GDM1 (cell line): ENCODE measurements at places on chromosomes 6 and 20.
A peak's percentile ranks its signal among the peaks of the same experiment; 100 is the strongest.

- DNase-seq, result no peak
These were observed 14.0 kb downstream of the TAF4 start for GRCh38 chr20:62051546-62052255.

- DNase-seq, result no peak
These were observed 51.7 kb downstream of the VSTM2L start for GRCh38 chr20:37954626-37955025.

DNA sequence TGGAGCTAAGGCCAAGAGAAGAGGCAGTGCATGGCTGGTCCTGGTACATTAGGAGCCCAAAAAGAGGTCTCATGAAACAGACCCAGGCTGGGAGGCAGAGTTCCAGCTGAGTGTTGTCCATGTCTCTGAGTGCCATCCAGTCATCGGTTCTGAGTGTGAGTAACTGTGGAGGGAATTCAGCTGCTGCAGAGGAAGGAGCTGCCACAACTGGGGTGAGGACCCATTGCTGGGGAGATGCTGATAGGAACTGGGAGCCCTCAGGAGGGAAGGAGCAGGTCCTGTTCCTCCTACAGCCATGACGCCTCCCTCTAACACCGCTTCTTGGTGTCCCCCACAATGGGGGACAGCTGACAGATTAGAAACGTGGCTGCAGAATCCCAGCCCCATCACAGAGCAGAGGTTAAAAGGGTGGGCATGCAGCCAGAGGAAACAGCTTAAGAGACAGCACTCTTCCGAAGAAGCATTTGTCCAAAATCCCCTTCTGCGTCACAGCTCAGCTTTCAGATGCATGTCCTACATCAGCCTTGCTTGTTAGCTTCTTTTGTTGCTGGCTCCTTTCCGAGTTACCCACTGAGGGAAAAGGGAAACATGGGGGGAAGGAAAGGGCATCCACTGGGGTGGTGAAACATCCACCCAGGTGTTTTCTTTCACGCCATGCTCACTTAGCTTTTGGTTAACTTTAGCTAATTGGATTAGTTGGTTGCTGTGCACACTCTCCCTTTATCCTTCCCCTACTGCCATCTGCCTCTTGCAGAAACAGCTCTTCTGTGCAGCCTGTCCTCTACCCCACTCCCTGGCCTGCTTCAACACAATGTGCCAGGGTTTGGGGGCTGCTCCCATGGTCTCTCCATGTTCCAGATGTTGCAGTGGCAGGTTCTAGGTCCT is 239.2 kb downstream of the SYNDIG1 start:
- DNase-seq, result no peak

- DNase-seq, result no peak
These were observed 563.1 kb downstream of the RFPL4B start for GRCh38 chr6:112910256-112910655.

GRCh38 chr20:25248786-25249172 is 894 bp downstream of the PYGB start:
- no peak for DNase-seq

DNA sequence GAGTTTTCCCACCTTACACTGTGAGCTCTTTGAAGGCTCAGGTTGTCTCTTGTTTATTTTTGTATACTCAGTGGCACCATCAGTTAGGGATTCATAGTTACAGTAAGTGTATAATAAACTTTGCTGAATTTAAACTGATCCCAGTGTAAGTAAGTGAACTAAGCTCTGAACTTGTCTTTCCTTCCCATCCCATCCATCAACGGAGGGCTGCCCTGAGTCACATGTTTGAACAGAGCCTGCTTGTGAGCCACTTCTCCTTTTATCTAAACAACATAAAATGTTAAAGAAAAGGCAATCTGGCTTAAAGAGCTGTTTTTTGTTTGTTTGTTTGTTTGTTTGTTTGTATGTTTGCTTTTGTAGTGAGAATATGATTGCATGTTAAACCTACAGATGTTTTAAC is 185.7 kb upstream of the MARCKS start:
- peak; percentile 36 for DNase-seq

DNA sequence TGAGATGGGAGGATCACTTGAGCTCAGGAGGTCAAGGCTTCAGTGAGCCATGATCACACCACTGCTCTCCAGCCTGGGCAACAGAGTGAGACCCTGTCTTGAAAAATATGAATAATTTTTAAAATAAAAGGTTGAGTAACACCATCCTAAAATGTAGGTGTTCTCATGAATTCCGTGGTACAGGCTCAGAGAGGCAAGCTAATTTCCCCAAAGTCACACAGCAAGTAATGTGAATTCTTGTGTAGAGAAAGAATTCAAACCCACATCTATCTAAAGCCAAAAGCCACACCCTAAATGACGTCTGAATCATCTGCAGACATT is 80.5 kb downstream of the ZNF217 start:
- no peak for DNase-seq

DNA sequence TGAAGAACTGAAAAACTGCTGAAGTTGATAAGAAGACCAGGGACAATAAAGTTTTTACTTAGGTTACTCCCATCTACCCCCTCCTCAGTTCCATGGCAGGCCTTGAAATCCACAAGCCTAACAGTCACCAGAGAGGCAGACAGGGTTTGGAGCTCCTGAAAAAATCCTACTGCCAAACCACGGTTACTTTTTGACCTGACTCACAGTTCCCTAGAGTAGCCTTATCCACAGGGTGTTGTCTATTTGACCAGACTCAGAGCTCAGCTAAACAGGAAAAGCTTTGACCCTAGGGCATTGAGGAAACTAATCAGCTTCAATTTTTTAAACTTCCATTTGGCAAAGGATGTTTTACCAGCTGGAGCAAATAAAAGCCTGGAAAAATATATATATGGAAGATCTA is 257.7 kb upstream of the NT5E start:
- DNase-seq, result no peak

- no peak for DNase-seq
These were observed 15.8 kb downstream of the SPTLC3 start for GRCh38 chr20:13024596-13024995.

- no peak for DNase-seq
These were observed 51.9 kb downstream of the APCDD1L start for GRCh38 chr20:58463256-58463655.

- no peak for DNase-seq
These were observed 149.1 kb upstream of the IMPG1 start for GRCh38 chr6:76221525-76221924.

- no peak for DNase-seq
These were observed at the start of the genes DUSP15 and TTLL9 for GRCh38 chr20:31869942-31870725. DUSP15 (minus strand) TSS chr20:31870527; CDS start chr20:31870337, 190 bp downstream. TTLL9 (plus strand) TSS chr20:31870634; CDS start chr20:31871127, 493 bp downstream.

GRCh38 chr6:162705736-162706135 is 21.8 kb downstream of the PRKN start:
- DNase-seq, result no peak

DNA sequence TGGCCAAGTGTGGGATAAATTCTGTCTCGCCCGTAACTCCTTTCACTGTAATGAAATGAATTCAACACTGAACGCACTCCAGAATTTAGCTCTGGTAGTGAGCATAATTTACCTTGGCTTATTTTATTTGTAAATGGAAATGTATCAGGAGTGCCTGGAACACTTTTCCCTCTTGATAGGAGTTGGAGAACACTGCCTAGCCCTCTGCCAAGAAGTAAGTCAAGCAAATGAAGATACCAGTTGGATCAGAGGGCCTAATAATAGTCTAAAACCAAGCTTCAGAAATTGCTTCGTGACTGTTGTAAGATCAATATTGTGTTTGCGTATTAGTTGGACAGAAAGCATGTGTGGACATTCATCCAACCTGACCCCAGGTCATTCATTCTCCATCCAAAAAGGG is 64.6 kb upstream of the TPD52L1 start:
- no peak for DNase-seq

DNA sequence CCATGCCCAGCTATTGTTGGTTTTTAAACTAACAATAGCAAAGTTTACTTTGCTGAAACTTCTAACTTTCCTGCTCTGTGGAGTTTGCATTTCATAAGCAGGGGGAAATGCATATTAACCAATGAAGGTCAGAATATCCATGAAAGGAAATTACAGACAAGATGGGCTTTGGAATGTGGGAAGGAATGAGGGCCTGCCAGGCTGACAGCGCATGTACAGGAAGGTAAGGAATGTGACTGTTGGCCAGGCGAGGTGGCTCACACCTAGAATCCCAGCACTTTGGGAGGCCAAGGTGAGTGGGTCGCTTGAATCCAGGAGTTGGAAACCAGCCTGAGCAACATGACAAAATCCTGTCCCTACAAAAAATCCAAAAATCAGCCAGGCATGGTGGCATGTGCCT is 49.6 kb downstream of the CDK5RAP1 start:
- DNase-seq, result no peak

GRCh38 chr6:127949251-127949650 is 48.4 kb upstream of the THEMIS start:
- no peak for DNase-seq

DNA sequence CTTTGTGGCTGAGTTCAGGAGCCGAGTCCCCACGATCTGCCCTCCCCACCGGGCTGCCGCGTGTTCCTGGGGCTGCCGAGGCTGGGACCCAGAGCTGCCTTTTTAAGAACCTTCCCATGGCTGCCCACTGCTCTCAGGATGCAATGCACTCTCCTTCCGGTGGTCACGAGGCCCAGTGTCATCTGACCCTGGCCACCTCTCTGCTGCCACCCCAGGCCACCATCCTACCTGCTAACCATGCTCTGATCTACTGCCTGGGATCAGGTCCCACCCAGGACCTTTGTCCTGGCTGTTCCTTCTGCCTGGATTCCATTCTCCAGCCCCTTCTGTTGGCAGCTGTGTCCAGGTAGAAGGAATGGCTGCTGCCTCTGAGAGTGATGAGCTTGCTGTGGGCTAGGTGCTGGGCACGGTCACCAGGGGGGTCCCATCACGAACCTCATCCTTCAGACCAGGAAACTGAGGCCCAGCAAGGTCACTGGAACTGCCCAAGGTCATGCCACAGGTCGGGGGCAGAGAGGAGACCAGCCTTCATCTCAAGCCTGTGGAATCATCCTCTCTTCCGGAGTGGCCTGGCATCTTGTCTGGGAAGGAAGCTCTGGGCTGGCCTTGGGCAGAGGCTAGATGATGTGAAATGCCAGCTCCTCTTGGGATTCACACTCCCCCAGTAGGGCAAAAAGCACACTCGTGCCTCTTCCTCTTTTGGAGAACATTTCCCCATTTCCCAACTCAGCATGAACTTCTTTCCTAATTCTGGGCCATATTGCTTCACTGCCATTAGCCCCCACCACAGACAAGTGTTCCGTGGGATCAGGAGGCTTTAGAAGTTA is 20.5 kb downstream of the PCK1 start:
- DNase-seq, result no peak

DNA sequence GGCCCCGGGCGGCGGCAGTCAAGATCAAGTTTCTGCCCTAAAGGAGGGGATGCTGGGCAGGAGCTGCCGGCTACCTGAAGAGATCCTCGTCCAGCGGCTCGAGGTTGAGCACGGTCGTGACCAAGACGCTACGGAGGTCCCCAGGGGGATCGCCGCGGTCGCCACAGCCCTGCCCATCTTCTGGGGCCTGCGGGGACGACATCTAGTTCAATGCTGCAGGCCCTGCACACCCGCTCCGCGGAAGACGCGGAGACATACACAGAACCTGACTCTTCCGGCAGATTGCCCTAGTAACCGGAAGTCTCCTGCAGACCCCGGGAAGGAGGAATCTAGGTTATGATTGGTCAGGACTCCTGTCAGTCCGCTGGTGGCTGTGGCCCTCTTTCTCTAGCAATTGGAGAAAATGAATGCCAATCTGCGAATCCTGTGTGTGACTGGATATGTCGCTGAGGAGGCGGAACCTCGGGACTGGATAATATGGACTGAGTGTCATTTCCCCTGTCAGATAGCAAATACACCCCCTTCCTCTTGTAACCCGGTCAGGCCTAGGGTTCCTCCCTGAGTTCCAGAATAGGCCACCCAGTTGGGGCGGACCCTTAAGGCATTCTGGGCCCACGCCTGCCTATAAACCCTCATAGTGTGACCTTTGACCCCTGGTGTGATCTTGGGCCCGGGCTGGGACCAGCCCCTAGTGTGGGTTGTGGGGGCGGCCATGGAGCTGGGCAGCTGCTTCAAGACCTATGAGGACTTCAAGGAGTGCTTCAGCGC is at the start of the genes ACOT8 and ZSWIM3:
Gene ACOT8, minus strand, starts transcription at position 279 of the 768 bp plus-strand sequence. Its CDS starts 77 bp downstream, at position 202.
Gene ZSWIM3, plus strand, starts transcription at position 501 of the 768 bp plus-strand sequence. Its CDS starts 212 bp downstream, at position 713.
- DNase-seq, result peak; percentile 98

- DNase-seq, result peak; percentile 27
These were observed 1.6 kb downstream of the SLC24A3 start for GRCh38 chr20:19213946-19214490.

DNA sequence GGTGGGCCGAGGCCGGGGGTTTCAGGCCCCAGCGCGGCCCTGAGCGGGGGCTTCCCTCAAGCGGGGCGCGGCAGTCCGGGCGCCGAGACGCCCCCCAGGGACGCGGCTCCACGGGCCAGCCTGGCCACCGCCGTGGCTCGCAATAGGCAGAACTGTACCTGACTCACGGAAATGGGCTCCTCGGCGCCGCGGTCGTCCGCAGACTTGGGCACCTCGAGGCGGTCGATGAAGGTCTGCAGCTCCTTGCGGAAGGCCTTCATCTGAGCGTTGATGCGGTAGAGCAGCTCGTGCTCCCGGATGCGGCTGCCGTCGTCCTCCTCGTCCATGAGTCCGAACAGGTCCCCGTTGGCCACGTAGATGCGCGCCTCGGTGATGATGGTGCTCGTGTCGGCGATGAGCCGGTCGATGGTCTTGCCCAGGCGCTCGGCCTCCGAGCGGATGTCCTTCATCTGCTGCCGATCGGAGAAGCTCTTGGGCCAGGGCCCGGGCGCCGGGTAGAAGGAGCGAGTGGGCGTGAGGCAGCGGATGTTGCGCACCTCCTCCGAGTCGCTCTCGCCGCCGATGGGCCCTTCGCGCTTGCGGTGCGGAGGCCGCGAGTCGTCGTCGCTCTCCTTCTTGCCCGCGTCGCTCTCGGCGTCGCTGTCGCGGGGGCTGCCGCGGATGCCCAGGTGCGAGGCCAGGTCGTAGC is 16.1 kb upstream of the KIAA0408 start:
- no peak for DNase-seq

- no peak for DNase-seq
These were observed 72.4 kb downstream of the HFE start for GRCh38 chr6:26159357-26160273.

DNA sequence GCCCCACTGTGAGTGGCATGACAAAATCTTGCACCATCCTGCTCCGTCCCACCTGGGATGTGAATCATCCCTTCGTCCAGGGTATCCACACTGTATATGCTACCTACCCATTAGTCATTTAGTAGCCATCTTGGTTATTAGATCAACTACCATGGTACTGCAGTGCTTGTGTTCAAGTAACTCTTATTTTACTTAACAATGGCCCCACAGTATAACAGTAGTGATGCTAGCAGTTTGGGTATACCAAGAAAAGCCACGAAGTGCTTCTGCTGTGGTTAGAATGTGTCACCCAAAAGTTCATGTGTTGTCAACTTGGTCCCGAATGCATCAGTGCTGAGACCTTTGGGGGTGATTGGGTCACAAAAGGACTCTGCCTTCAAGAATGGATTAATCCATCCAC is 11.7 kb downstream of the OSER1 start:
- no peak for DNase-seq

- no peak for DNase-seq
These were observed 80.9 kb upstream of the HTR1E start for GRCh38 chr6:86856379-86856778.

GRCh38 chr6:169213814-169214520 is 39.7 kb downstream of the THBS2 start:
- DNase-seq, result no peak
